BJ (cell line): ENCODE measurements at places on chromosomes 11 and 22. TPM values are rescaled to one million over a fixed set of nuclear protein-coding genes. Genes with fewer than 3 reads are reported as not detected.

Gene OR52A1
- not detected in 2 replicates for polyA plus RNA-seq

Gene POLR3H
- polyA plus RNA-seq, result 39.4 and 52.5 TPM in 2 replicates

Gene PYGM
- polyA plus RNA-seq, result 0.10 TPM in 2 replicates

Gene UBQLNL
- 0.25 and 0.31 TPM in 2 replicates for polyA plus RNA-seq

Gene OR56A4
- polyA plus RNA-seq, result not detected in 2 replicates

Gene FOLH1
- not detected in 2 replicates for polyA plus RNA-seq

Gene SCGB2A2
- polyA plus RNA-seq, result not detected in 2 replicates

Gene RBM4
- 183 and 213 TPM in 2 replicates for polyA plus RNA-seq

Gene KDELR3
- 150 and 222 TPM in 2 replicates for polyA plus RNA-seq
